ENCODE measurements at places on chromosomes 6 and 20.

DNA sequence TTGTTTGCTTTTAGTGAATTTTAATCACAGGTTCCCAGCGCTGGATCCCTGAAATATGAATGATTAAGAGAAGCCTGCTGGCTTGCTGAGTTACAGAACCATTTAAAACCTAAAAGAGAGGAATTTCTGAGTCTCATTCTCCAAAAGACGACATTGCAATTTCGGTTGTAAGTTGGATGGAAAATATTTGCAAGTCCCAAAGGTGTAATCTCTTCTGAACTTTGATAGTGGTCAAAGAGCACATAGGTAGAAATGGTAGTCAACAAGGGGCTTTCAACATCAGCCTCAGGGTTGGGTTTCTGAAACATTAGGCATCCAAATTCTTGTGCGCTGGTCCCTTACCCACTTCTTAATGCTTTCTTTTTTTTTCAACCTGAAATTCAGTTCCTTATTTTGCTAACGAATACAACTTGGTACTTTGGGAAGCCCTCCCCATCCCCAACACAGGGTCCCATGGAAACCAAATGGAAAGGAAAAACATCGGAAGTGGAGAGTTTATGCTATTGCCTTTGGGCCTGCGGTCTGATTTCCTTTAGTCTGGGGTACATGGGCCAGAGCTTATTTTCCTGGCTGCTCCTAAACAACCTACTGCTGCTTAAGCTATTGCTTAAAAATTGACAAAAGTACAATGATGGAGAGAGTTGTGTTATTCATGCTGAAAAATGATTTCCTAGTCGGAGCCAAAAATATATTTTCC, 117.0 kb upstream of the KCNK16 start:
- no peak for DNase-seq

GRCh38 chr6:147283460-147283859, 79.2 kb downstream of the STXBP5 start:
- no peak for DNase-seq

GRCh38 chr6:34424200-34425131, 1.4 kb downstream of the RPS10 start:
- DNase-seq: no peak

GRCh38 chr6:28490205-28490890, 25.2 kb downstream of the GPX6 start:
- peak; percentile 9 for DNase-seq

DNA sequence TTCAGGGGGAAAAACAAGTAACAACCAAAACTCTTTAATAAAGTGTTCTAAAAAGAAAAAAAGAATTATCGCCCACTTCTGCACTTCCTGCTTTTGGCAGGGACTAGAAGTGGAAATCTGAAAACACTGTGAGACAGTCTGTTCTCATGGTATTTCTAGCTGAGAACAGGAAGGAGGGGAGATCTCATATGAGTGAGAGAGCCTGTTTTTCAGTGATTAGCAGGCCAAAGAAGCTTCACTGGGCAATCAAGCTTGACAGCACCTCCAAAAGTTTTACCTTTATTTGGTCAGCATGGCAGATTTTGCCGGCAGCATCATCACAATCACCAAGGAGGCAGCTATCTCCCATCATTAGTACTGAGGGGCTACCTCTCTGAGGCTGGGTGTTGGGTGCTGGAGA, 79.5 kb upstream of the ATXN1 start:
- DNase-seq: no peak

Data from activated naive CD8-positive, alpha-beta T cell treated with anti-CD3 and anti-CD28 coated beads, Interleukin-2, amount 50 U/mL, for 24 hours (primary cell).